ENCODE measurements at places on chromosomes 6 and 20. TPM values are rescaled to one million over a fixed set of nuclear protein-coding genes. Genes with fewer than 3 reads are reported as not detected.

Gene C6orf58
- polyA plus RNA-seq, result 0.06 TPM

Gene ADTRP
- 28.5 TPM for polyA plus RNA-seq

DNA sequence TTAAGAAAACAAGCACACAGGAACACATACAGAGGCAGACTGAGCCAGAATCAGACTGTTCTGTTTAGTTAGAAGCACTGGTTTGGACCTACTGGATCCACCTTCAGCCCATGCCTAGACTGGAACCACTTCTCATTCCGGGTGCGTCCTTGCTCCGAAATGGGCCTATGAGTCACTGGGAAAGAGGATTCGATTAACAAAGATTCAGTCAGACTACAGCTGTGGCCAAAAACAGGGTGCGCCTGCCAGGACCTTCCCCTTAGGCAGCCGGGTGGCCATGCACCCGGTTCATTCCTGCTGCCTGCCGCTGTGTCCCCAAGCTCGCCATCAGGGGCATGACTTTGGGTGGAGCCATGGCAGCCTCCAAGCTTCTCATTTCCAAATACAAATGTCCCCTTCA, 14.5 kb upstream of the KCNK5 start:
- no peak overlapping the region for H3K27ac ChIP-seq
- H3K4me3 ChIP-seq, result no peak overlapping the region
- peaks cover 3% of the 10 kb centered on the region for H3K4me1 ChIP-seq

DNA sequence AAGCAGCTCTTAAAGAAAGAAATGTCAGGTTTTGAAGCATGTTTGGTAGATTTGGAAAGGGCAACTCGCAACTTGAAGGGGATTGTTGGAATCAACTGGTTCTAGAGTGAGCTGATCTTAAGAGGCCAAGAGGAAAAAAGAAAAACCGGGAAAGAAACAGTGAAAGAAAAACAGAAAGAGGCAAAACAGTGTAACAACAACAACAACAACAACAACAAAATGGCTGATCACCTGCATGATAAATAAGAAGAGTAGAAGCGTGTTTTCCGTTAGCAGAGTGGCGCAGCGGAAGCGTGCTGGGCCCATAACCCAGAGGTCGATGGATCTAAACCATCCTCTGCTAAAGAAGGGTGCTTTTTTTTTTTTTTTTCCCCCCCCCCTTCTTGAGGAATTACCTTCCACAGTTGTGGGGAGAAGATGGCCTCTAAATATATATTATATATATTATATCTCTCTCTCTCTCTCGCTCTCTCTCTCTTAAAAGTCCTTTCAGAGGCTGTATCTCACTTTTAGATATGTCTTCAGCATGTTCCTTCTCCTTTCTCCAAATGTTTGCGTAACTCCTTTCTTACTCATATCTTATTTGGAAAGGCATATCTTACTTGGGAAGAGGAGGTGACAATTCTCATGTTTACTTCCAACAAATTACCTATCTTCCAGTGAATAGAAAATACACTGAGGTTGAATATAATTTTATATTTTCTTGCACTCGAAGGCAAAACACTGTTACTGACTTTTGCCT, 134.4 kb downstream of the OR2B2 start:
- H3K27ac ChIP-seq, result no peak overlapping the region
- no peaks in the 10 kb centered on the region for H3K27me3 ChIP-seq
- no peak for DNase-seq
- H3K4me3 ChIP-seq, result no peak overlapping the region
- H3K4me1 ChIP-seq, result no peaks in the 10 kb centered on the region

Gene CD93
- polyA plus RNA-seq, result 0.67 TPM

Gene MYT1
- 0.77 TPM for polyA plus RNA-seq
